Panc1 (cell line): ENCODE measurements at places on chromosomes 5 and 9.
A peak's percentile ranks its signal among the peaks of the same experiment; 100 is the strongest.

DNA sequence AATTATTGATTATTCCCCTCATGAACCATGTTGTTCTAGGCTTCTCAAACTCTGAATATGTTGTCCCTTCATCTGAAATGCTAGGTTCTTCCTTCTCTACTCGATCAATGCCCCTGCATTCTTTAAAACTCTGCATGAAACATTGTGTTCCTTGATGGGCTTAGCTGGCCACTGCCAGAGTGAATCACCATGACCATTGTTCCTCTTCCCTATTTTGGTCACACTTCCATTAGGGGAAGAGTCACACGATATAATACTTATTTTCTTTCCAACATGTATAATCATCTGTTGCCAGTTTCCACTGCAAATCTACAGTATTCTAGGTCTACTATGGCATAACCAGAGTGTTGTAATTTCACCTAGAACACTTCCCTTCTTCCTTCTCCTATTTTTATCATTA lies 247.9 kb downstream of the TRPM3 start:
- DNase-seq: no peak

DNA sequence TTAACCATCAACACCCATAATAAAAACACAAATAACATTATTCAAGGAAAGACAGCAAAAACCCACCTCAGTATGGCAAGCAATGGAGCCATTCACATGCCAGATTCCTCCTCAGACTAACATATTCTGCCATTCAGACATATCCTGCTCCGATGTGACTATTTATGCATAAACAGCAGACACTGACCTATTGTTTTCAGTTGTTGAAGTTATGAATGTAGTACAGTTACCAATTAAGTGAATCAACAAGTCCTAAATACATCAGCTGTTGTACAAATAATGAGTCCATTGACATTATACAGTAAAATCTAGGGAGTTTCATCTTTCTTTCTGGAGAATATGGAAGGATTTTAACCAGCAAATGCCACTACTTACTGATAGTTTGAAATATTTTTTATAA lies 131.7 kb downstream of the DENND1A start:
- no peak for DNase-seq

DNA sequence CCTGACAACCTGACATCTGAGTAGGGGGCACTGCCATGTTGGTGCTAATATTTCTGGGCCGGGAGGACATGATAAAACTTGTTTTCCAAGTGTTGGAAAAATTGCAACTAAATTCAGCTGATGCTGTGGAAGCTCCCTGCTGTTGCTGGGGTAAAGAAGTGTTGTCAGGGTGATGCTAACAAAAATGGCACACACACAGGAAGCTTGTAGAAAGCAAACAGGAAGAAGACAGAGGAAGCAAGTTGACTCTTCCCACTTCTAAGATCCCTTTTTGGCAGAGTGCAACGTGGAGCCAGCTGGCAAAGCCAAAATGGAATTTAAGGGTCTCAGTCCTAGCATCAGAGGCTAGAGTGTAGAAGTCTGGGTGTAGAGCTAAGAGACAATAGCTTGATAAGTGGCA lies 11.3 kb upstream of the RIOK2 start:
- DNase-seq: no peak

DNA sequence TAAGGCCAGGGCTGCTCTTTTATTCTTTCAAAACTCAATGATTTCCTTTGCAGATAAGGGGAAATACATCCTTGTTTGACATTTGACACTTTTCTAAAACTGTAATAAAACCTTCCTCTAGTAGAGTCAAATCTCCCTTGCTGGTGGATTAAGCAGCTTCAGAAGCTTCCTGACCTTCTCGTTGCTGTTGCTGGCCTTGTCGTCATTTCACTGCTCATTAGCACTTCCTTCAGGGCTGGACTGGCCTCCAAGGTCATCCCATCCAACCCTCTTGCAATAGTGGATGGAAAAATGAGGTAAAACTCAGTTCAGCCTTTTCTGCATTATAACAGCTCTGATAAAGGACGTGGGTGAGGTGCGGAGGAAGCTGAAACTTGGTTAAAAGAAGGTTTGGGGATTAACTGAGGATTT lies 1.1 kb upstream of the ADAMTSL1 start:
- DNase-seq: no peak

GRCh38 chr5:155952486-155953089 lies 374.4 kb upstream of the SGCD start:
- DNase-seq: no peak

DNA sequence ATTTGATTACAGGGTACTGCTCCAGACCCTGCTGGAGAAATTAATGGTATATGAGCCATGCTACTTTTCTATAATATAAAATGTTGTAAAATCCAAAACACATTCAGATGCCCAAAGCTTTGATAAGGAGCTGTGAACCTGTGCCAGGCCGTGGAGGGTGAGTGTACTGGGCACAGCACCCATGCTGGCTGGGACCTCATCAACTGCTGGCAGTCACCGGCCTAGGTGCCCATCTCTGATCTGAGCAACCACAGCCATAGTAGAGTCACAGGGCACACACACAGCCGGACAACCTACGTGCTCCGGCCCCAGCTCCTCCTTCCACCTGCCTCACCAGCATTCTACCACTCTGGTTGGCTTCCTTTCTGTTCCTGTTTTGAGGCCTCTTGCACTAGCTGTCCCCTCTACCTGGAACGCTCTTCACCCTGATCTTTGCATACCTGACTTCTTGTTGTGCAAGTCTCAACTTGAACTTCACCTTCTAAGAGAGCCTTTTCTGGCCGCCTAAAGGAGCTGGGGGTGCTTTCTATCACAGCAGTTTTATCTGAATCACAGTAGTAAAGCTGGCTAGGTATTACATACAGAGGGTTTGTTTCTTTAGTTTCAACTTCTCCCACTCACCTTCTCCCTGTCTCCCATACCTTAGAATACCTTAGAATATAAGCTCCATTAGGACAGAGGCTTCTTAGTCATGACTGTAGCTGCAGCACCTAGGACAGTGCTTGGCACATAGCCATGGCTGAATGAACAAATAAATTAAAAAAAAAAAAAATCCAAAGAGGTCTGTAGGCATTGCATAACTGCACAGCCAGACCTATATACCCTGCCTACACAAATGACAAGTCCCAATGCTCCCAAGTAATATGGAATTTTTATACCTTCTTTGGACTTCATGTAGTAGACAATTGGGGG lies 51.7 kb downstream of the MED27 start:
- DNase-seq: no peak

GRCh38 chr9:81626511-81626910 lies 62.8 kb downstream of the TLE1 start:
- peak; percentile 13 for DNase-seq

- no peak for DNase-seq
Measured at GRCh38 chr5:78287169-78287568, 7.3 kb downstream of the AP3B1 start.

GRCh38 chr5:138111937-138112336 lies 27.3 kb downstream of the NME5 start:
- no peak for DNase-seq

DNA sequence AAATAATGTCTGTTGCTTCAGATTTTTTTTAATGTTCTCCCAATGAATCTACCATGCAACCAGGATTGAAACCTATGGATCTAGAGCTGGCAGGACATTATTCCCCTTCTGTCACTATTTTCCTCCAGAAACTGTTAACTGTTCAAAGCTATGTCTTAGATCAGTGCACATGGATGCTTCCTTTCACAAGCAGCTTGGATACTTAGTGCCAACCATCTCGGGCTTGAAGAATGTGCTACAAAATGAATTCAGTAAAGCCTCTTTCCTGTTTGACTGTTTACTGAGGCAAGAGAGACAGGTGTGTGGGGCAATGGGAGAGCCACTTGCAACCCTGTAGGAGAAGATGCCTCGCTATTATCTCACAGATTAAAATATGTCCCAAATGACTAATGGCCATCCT lies 774.8 kb downstream of the KCTD16 start:
- no peak for DNase-seq

- no peak for DNase-seq
Measured at GRCh38 chr5:98898743-98899142, 30.1 kb downstream of the CHD1 start.

- DNase-seq: no peak
Measured at GRCh38 chr5:154997746-154998145, 15.8 kb upstream of the KIF4B start.

- DNase-seq: no peak
Measured at GRCh38 chr5:36153726-36154125, 1.8 kb downstream of the SKP2 start.

GRCh38 chr9:132984202-132985070 lies 5.9 kb downstream of the GFI1B start:
- DNase-seq: no peak

DNA sequence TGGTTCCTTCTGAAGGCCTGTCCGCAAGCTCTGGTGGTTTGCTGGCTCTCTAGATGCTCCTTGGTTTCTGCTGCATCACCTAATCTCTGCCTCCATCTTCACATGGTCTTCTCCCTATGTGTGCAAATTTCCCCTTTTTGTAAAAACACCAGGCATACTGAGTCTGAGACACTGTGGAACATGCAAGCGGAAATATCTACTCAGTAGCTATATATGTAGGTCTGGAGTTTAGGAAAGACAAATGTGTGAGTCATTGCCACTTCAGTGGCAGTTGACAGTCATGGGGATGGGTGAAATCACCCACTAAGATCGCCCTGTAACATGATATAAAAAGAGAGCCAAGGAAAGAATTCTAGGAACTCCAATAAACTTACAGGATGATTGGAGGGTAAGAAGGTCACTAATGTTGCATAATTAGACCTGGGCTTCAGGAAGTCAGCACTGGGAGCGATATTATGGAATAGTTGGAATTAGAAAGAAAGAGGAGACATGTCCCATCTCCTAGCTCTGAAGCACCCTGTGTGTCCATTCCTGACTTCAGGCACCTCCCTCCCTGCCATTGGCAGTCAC lies 22.7 kb upstream of the UBLCP1 start:
- peak; percentile 85 for DNase-seq

DNA sequence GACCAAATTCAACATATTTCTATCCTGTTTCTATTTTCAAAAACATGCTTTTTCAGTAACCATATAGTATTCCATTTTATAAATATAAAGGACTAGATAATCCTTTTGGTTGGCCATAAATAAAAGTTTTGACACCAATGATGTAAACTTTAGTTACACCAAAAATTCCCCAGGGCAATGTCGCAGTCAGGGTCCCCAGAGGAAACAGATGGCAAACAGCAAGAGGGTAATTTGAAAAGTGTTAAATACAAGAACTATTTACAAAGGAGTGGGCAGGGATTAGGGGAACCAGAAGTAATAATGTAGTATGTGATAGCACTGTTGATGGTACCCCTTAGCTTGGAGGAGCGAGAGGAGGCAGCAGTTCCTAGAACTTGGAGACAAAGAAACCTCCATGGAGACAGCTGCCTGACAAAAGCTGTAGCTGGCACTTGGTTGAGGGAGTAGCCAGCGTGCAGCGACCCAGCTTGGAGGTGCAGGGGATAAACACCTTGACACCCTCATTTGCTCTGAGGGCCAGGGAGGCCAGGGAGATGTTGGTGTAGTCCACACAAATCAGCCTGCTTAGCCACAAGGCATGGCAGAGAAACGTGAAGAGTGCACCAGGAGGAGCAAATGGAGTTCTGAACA lies 18.3 kb upstream of the MSANTD3 start:
- no peak for DNase-seq

GRCh38 chr9:129334105-129334935 lies 156.3 kb upstream of the IER5L start:
- peak; percentile 52 for DNase-seq

DNA sequence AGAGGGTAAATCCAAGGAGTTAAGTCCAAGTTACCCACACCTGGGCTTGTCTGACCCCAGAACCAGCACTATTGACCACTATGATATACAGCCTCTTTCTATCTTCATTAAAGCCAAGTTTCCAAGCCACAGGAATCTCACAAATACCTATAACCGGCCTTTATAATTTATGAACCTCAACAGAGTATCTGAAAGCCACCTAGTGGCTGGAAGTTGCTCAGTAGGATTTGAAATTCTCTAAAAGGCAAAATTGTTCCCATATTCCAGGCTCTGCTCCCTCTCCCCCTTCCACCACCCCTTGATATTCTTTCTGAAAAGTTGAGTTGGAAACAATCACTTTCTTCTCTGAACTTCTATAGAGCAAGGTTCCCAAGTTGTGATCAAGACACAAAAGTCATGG lies 106.4 kb upstream of the GPR151 start:
- DNase-seq: no peak

DNA sequence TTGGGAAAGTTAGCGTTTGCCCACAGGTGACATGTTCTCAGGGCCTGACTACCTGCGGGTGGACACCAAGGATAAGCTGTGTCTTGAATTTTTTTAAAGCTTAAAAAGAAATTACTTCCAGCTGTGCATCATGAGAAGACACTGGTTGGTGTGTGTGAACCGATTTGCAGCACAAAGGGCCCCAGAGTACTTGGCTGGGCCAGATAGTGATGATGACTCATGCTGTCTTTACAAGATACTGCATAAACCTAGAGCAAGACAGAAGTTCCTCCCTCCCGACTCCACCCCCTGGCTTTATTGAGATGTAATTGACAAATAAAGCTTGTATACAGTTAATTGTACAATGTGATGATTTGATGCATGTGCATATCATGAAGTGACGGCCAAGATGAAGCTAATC lies 212.8 kb downstream of the NXNL2 start:
- DNase-seq: no peak

- no peak for DNase-seq
Measured at GRCh38 chr5:2387634-2388325, 363.7 kb downstream of the IRX2 start.

- DNase-seq: peak; percentile 20
Measured at GRCh38 chr9:112112941-112113681, 62.0 kb downstream of the SUSD1 start.

- no peak for DNase-seq
Measured at GRCh38 chr5:1034421-1034905, 25.9 kb downstream of the NKD2 start.

- no peak for DNase-seq
Measured at GRCh38 chr9:136757751-136758140, 297 bp downstream of the LCN8 start.

GRCh38 chr9:72701510-72701909 lies 180.1 kb downstream of the TMC1 start:
- DNase-seq: no peak

DNA sequence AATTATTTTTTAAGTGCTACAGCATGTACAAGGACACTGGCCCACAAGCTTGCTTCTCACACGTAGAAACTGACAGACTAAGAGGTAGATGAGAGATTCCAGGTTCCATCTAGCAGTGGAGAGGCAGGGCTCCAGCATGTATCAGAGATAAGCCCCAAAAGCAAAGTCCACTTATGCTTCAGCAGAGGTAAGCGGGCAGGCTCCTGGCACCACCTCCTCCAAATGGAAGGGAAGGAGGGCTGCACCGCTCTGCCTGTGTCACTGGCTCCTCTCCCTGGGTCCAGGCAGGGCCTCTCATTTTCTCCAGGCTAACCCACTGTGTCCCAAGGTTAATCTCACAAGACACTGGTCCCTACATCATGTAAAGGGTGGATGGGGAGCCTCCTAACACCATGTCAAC lies 15.9 kb downstream of the GRHPR start:
- no peak for DNase-seq
